ENCODE measurements at places on chromosomes 5 and 9.
A peak's percentile ranks its signal among the peaks of the same experiment; 100 is the strongest.

DNA sequence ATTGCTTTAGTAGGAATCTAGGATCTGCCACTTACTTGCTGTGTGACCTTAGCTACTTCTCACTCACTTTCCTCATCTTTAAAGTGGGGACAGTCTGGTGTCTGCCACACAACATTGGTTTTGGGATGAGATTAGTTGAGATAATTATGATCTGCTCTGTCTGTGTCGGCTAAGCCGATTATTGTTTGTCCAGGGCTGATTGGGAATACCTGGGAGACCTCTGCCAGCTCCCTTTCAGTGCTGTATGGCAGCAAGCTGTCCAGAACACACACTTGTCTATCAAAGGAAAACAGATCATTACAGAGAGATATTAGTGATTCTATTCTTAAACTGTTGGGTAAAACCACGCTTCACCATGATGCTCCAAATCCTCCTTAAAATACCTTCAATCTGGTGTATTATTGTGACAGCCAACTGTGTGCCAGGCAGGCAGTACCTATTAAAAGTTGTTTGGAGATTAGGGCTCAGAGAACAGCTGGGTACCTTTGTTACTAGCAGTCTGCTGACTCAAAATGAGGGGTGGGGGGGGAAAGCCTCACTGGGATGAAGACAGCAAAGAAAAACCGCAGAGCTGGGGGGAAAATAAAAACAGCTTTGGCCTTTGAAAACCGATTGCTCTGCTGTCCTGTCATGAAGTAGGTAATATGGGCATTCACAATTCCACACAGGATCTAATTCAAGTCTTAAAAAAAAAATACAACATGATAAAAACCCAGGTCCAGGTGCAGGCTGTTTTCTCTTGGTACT, 458.4 kb upstream of the C9orf72 start:
- ATAC-seq = no peak

GRCh38 chr9:80842389-80842788, 847.0 kb downstream of the TLE1 start:
- no peak for ATAC-seq

DNA sequence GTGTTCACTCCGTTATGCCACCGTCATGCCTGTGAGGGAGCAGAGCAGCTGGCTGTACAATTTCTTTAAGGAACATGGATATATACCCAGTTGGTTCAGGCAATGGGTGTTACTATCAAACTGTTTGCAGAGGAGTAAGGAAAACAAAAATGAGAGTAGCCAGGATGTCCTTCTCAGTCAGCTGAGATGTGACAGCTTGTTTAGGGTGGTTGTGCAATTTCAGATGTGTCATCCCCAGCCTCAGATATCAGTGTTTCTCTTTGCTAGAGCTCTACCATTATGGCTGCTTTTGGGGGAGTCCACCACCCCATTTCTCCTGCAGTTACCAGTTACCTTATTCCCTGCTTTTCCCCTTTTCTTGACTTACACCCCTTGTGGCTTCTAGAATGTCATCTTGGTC, 135.2 kb upstream of the SLC24A2 start:
- no peak for ATAC-seq

- ATAC-seq = no peak
These were observed 208.1 kb upstream of the PIK3R1 start for GRCh38 chr5:68007451-68007850.

DNA sequence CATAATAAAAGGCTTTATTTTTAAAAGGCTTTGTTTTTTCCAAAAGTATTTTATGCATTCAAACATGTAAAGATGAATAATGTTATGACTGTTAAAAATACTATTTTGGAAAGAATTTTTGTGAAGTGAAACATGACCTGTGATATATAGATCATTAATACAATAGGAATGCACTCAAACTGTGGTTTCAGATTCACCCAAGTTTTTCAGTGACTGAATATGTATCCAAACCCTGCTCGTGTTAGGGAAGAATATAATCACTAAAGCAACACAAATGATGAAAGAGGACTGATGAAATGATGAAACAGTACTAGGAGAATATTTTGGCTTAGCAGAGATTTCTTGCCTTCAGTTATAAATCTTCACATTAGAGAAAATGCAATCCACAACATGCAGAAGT, 278.0 kb downstream of the ADAMTS6 start:
- no peak for ATAC-seq

- no peak for ATAC-seq
These were observed 481.9 kb downstream of the CHSY3 start for GRCh38 chr5:130386155-130386554.

GRCh38 chr9:89661956-89662717, 57.3 kb downstream of the GADD45G start:
- ATAC-seq = no peak

GRCh38 chr5:128395073-128395472, 143.0 kb downstream of the FBN2 start:
- no peak for ATAC-seq

GRCh38 chr9:112574008-112574407, 87.4 kb downstream of the KIAA1958 start:
- ATAC-seq = no peak

DNA sequence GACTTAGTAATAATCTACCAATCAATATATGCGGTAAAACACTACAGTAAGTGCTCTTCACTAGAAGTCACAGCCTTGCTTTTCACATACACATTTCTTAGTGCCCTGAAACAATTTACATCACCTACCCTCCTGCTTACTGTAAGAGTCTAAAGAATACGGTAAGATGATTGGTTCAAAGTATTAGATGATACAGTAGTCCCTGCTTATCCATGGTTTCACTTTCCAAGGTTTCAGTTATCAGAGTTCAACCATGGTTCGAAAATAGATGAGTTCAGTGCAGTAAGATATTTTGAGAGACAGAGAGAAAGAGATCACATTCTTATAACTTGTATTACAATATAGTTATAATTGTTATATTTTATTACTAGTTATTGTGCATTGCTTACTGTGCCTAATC, 83.0 kb downstream of the CPLANE1 start:
- no peak for ATAC-seq

GRCh38 chr9:131238402-131239021, 37.8 kb downstream of the FAM78A start:
- peak; percentile 40 for ATAC-seq

DNA sequence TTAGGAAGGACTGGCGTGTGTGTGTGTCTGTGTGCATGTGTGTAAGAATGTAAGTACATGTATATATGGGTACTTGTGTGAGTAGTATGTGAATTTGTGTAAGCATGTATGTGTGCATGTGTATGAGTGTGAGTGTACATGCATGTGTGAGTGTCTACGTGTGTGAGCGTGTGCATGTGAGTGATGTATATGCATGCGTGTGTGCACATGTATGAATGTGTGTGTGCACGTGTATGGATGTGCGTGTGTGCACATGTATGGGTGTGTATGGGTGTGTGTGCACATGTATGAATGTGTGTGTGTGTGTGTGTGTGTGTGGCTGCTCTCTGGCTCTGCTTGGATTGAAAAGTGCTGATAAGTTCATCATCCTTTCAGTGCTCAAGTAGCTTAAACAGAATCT, 154.5 kb downstream of the TENT4A start:
- ATAC-seq = no peak

DNA sequence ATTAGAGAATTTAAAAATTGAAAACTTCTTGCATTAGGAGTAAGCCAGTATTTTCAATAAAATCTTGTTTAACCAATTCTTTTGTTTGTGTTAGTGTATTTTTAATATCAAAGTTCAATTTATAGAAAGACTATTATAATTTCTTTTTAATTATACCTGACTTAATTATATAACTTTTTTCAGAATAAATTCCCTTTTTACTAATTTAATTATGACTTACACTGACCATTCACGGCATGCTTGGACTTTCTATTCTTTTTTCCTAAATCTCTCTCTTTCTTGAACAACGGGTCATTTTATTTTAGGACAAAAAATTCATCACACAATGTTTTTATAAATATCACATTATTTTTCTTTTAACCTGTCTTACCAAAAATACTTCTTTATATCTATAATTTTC, 555.3 kb upstream of the PTGER4 start:
- ATAC-seq = no peak

GRCh38 chr9:135066291-135066690, 21.2 kb upstream of the OLFM1 start:
- no peak for ATAC-seq

DNA sequence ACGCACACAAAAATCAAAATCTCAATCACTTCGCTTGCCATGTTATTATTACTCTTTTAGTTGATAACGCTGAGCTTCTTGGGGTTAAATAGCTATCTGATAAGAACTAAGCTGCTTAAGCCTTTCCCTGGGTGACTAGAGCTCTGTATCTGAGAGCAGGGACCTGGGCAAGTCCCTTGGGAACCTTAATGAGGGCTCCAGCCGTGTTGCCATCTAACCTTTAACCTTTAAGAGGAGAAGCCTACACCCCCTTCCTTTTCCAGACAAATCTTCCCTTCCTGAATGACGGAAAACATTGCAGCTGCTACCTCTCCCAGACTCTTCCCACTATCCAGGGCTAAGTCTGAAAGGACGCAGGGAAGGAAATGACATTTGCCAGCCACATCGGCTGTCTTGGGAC, 216.5 kb upstream of the RAI14 start:
- no peak for ATAC-seq

GRCh38 chr9:96382175-96382574, 1.3 kb downstream of the SLC35D2 start:
- no peak for ATAC-seq

DNA sequence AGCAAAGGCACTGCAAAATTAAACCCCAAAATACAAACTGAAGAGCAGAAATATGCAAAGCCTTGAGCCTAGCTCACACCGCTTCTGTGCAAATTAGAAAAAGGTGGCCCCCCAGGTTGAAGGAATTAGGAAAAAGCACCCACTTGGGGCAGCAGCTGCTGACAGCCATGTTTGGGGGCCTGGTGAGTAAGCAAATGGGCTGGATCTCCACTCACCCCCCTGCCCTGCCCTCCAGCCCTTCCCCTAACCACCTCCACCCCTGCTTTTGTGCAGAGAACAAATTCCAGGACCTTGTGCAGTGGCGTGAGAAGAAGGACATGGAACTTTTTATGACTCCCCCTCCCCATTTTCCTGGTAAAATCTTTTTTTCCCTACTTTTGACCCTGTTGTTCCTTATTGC, 92.0 kb upstream of the DNAH5 start:
- ATAC-seq = no peak

- no peak for ATAC-seq
These were observed 98.8 kb downstream of the LHX2 start for GRCh38 chr9:124110307-124110915.

DNA sequence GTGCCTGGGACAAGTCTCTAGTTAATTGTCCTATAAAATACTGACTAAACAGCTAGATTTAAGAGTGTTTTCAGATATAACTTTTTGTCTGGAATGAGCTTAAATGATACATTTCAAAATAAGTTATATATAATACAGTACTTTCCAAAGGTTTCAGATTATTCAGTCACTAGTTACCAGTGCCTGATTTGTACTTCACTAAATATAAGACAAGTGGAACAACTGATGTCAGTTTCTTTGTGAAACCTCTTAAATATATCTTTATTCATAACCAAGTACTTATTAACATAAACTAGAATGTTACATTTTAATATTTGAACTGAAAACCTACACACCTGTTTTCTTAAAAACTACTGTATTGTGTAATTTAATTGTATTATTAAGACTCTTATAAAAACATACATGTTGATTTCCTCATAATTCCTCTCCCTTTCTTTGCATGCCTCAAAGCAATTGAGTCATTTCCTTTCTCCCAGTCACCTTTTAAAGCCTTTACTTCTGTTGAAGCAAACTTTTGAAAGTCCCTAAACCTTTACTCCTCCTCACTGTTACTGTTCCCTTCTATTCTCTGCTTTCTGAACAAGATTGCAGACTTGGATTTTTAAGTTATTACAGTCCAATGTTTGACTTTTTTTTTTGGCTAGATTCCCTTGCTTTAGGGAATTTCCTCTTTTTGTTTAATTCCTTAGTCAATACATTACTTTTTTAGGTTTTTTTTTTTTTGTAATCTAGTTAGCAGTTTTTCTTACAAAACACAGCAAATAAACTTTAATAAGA, 8.7 kb upstream of the SEMA6A start:
- ATAC-seq = no peak

- ATAC-seq = peak; percentile 49
These were observed 219.2 kb downstream of the EBF1 start for GRCh38 chr5:158880483-158881001.

DNA sequence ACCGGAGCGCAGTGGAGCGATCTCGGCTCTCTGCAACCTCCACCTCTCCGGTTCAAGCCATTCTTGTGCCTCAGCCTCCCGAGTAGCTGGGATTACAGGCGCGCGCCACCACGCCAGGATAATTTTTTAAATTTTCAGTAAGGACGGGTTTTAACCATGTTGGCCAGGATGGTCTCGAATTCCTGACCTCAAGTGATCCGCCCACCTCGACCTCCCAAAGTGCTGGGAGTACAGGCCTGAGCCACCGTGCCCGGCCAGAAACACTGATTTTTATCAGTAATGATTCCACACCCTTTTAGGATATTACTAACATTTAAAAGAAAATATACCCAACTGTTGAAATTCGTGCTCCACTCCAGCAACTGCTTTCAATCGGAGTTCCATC, 464 bp upstream of the FAM151B start:
- ATAC-seq = no peak

- no peak for ATAC-seq
These were observed 83.6 kb upstream of the PCSK1 start for GRCh38 chr5:96516631-96517071.

GRCh38 chr9:126636983-126637798, 23.5 kb downstream of the LMX1B start:
- ATAC-seq = no peak

DNA sequence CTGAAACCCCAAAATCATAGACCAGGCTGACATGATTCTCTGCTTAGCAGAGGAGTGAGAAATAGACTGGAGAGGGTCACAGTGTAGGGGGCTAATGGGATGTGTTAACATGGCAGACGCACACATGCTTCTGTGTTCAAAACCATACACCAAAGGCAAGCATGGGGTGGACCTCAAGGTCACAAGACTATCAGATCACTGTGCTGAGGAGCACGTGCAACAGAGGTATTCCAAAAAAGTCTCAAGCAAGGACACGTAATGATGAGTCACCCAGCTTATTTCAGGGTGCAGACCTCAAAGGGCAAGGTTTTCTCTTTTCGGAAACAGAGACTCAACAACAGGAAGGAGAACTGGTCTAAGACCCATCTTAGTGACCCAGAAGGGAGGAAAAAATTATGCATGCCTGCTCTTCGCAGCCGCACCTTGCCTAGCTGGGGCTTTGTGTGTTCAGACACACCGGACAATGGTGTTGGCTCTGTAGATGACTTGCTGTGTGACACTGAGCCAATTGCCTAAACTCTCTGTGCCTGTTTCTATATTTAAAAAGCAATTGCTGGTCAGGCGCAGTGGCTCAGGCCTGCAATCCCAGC, 20.3 kb downstream of the WHRN start:
- ATAC-seq = peak; percentile 94
